RPMI7951 (cell line): ENCODE measurements at places on chromosomes 2 and 18. TPM values are rescaled to one million over a fixed set of nuclear protein-coding genes. Genes with fewer than 3 reads are reported as not detected.

HTR2B gene
- 1.7 TPM in 2 replicates for total RNA-seq

EN1 gene
- not detected in 2 replicates for total RNA-seq

FIGN gene
- 5.3 and 5.8 TPM in 2 replicates for total RNA-seq

PSMA8 gene
- not detected in 2 replicates for total RNA-seq

LBX2 gene
- 6.7 and 10.6 TPM in 2 replicates for total RNA-seq

SPHKAP gene
- not detected in 2 replicates for total RNA-seq

CERKL gene
- 0.12 TPM in 1 of 2 replicates, not detected in the other for total RNA-seq

MDH1B gene
- 1.2 TPM in 2 replicates for total RNA-seq

IL1A gene
- 1.9 and 2.3 TPM in 2 replicates for total RNA-seq

LYPD6 gene
- 16.1 and 19.5 TPM in 2 replicates for total RNA-seq

MAPK4 gene
- total RNA-seq, result not detected in 2 replicates

HOXD10 gene
- not detected in 2 replicates for total RNA-seq

PRKCE gene
- 28.2 and 30.2 TPM in 2 replicates for total RNA-seq

NCL gene
- 118 and 133 TPM in 2 replicates for total RNA-seq

RESP18 gene
- not detected in 2 replicates for total RNA-seq

C2orf15 gene
- total RNA-seq, result 0.24 TPM in 1 of 2 replicates, not detected in the other

GKN2 gene
- not detected in 2 replicates for total RNA-seq

ASB18 gene
- not detected in 2 replicates for total RNA-seq

EIF2AK3 gene
- 18.0 and 19.9 TPM in 2 replicates for total RNA-seq

MGAT4A gene
- total RNA-seq, result 0.20 TPM in 1 of 2 replicates, not detected in the other

MARCHF4 gene
- 0.29 and 0.48 TPM in 2 replicates for total RNA-seq

TMEM200C gene
- total RNA-seq, result not detected in 2 replicates

REG3A gene
- total RNA-seq, result not detected in 2 replicates

LCT gene
- total RNA-seq, result not detected in 2 replicates

ZEB2 gene
- 24.0 and 32.3 TPM in 2 replicates for total RNA-seq
